Stimulated activated CD4-positive, alpha-beta T cell treated with anti-CD3 and anti-CD28 coated beads, Interleukin-1b, Interleukin-23, amount 100 ng/mL, for 1 hour (primary cell): ENCODE measurements at places on chromosomes 7 and 10.

- DNase-seq = no peak
Observed at GRCh38 chr10:78072504-78072903, 38.8 kb downstream of the RPS24 start.

GRCh38 chr10:124944982-124945381, 3.1 kb downstream of the ZRANB1 start:
- DNase-seq = no peak

DNA sequence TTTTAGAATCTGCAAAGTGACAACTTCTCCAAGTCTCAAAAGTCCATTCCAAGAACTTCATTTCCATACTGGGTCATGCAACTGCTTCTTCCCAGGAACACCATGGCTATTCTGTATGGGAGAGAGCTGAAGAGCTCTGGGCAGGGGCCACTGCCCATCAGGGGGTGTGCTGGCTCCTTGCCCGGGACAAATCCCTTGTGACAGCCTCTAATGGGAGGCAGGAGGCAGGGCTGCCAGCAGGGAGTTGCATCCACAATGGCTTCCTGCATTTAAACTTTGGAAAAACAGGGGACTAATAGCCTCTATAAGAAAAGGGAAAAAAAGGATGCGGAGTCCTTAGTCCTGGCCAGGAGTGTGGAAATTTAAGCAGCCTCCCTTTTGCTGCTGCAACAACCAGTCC, 18.4 kb upstream of the FRMD4A start:
- no peak for DNase-seq

DNA sequence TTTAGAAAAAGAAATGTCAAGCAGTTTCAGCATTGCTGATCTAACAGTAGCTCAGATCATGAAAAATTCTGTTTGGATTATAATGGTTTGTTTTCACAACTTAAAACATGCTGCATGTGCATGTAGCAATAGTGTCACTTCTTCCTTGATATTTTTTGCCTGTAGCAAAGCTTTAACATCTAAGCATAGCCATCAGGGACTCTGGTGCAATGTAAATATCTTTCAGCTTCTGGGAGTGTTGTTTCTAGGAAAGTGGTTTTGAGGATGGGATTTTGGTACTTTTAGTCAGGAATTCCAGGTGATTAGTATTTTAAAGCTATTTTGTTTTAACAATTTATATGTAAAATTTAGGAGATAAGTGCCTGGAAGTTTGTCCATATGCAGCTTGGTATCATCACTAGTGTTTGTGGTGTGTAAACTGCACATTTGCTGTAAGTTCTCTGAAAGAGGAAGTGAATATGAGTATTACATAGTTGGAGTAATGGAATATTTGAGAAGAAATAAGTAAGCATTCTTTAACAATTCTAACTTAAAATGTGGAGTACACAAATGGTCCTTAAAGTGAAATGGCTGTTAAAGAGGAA, 1.9 kb downstream of the RSBN1L start:
- DNase-seq = no peak
